Activated CD8-positive, alpha-beta memory T cell treated with anti-CD3 and anti-CD28 coated beads for 48 hours (primary cell): ENCODE measurements at places on chromosomes 13 and 19.

DNA sequence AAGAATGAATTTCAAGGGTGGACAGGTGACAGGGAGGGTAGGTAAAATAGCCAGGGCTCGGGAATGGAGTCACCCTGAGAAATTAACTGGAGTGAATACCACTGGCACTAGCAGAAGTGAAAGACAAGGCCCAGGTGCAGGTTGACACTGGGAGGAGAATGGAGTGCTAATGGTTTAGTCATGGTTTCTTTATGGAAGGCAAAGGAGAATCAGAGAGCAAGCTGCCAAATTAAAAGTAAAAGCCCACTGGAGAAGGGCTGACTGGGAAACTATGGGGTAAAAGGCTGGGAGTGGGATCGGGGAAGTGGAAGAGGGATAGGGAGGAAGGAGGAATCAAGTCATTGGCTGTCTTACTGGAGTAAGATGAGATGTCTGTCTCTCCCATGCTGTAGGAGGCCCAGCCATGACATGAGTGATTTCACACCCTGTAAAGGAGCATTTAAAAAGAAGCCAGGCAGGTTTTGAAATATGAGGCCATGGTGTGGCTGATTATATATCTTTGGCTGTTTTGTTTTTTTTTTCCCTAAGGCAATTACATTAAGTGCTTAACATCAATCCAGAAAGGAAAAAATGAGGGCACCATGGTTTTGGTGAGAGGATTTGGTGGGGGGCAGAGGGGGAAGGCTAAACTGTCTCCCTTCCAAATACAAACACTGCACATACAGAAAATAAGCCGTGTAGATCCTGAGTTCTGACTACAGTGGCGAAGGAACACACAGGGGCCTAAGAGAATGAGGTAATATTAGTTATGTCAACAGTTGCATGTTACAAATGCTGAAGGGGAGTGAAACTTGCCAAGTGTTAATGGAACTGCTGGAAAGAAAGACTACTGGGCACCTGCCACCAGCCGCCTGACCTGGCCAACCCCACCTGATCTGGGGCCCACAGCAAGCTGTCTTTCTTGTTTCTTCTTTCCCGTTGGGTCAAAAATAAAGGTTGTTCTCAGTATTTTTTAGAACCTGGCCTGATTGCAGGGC is 183.5 kb upstream of the TSC22D1 start:
- no peak for DNase-seq

GRCh38 chr13:49346460-49346859 is 97.4 kb downstream of the CAB39L start:
- no peak for DNase-seq

DNA sequence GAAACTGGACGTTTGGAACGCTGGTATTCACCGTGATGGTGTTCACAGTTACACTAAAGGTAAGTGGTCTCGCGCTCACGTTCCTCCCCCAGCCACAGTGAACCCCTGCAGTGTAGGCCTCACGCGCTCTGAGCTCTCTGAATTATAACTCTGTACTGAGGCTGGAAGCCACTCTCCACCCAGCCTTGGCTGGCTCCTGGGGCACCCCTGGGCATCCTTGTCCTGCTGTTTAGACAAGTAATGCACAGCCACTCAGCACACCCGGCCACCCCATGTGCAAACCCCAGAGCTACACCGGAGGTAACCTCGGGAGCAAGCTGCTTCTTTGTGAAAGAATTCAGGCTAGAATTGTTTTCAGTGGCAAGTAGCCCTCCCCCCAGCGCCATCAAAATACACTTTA is 97.3 kb upstream of the MCF2L start:
- DNase-seq: no peak

- no peak for DNase-seq
Observed at GRCh38 chr13:111403266-111403665, 82.8 kb downstream of the TEX29 start.

DNA sequence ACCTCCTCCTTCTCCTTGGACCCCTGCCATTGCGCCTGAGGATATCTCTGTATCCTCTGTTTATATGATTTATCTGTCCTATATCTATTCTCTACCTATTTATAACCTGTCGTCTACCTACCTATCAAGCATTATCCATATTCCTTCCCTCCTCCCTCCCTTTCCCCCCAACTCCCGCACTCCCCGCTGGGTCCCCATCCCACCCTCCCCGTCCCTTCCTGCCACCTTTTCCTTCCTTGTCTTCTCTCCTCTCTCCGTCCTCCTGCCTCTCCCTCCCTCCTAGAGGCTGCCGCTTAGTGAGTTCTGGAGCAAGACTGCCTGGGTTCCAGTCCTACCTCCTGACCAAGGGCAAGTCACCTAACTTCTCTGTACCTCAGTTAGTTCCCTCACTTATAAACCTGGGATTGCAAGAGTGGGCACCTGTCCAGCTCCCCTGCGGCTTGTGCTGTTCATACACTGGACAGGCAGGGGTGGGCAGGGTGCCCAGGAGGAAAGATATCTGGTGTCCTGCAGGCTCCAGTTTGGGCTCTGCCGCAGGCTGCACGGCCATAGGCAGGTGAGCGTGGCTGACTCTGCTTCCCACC is 16.1 kb downstream of the TTYH1 start:
- DNase-seq: no peak

- no peak for DNase-seq
Observed at GRCh38 chr13:33908116-33908515, 90.2 kb downstream of the RFC3 start.

DNA sequence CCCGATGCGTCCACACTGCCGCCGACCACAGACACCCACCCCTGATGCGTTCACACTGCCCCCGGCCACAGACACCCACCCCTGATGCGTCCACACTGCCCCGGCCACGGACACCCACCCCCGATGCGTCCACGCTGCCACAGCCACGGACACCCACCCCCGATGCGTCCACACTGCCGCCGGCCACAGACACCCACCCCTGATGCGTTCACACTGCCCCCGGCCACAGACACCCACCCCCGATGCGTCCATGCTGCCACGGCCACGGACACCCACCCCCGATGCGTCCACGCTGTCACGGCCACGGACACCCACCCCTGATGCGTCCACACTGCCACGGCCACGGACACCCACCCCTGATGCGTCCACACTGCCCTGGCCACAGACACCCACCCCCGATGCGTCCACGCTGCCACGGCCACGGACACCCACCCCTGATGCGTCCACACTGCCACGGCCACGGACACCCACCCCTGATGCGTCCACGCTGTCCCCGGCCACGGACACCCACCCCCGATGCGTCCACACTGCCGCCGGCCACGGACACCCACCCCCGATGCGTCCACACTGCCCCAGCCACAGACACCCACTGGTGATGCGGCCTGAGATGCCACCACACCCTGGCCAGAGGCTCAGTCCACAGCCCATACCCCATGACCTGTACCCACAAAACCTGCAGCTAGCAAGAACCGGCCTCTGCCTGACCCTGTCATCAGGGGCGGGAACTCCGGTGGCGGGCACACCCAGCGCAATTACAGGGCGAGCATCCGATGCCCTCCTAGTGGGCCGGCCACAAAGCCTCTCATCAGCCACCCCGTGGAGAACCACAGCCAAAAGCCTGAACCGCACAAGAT is 28.4 kb downstream of the RASA3 start:
- no peak for DNase-seq

DNA sequence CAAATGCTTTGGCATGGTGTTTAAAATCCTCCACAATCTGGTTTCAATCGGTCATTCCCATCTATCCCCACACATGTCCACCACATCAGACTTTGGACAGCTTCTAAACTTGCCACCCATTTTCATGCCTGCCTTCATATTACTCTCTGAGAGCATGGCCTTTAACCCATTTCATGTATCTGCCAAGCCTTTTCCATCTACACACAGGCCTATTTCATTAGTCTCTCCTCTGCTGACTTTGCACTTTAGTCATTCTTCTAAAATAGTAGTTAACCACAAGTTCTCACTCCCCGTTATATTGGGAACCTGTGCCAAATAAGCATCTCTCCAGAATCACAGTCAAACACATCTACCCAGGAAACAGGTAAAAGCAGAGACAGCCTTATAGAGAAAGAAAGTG is 142.2 kb downstream of the MZT1 start:
- DNase-seq: no peak

DNA sequence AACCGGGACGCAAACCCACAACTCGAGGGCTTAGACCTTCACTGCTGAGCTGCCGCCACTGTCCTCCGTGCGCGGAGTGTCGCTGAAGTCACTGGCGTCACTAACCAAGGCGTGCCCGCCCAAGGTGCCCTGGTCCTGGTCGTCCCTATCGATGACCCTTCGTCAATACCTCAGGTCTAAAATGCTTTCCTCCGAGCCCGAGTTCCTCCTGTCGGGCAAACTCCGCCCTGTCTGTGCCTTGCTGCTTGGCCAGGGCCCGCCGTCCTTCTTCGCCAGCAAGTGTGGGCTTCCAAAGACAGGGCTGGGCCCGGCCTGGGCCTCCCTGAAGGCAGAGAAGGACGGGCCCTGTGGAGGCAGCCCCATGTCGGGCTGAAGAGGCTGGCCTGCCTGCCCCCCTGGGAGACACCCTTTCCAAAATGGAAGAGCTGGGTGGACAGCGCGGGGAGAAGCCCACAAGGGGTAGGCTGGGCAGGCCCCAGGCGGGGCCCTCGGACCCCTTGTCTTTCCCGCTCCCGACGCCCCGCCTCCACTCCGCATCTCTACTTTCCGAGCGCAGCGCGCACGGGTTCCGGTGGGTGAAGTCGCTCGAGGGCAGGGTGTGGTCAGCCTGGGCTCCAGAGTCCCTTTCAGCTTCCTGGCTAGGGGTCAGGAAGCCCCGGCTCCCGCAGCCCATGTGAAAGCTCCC is 13.4 kb downstream of the RB1 start:
- DNase-seq: no peak

GRCh38 chr13:98539666-98540065 is 37.2 kb downstream of the STK24 start:
- no peak for DNase-seq

- DNase-seq: no peak
Observed at GRCh38 chr13:104461049-104461448, 1394.8 kb upstream of the SLC10A2 start.

DNA sequence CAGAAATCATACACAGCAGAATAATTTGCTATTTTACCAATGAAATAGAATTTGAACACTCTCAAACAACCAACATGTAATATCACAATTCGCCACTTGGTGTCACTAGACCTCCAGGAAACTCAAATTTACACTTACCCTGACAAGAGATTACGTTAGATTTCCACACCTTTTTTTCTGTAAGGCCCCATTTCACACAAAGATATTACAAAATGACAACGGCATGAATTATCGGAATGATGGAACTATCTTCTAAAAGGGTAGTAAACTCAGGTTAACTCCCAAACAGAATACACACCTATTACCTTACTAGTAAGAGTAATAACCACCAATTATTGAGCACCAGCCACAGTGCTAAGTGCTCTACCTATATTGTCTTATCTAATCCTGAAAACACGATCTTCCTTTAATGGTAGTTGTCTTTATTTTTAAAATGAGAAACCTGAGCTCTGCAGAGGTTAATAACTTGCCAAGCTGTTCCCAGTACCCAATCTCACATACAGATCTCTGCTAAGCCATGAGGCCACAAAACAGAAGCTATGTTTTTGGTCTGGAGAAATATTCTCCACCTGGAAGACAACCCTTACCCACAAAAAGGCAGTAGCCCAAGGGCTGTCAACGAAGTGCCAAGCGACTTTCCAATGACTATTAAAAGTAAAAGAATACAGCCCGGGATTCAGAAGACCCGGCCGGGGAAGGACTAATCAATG is 152.4 kb downstream of the DCLK1 start:
- DNase-seq: no peak

DNA sequence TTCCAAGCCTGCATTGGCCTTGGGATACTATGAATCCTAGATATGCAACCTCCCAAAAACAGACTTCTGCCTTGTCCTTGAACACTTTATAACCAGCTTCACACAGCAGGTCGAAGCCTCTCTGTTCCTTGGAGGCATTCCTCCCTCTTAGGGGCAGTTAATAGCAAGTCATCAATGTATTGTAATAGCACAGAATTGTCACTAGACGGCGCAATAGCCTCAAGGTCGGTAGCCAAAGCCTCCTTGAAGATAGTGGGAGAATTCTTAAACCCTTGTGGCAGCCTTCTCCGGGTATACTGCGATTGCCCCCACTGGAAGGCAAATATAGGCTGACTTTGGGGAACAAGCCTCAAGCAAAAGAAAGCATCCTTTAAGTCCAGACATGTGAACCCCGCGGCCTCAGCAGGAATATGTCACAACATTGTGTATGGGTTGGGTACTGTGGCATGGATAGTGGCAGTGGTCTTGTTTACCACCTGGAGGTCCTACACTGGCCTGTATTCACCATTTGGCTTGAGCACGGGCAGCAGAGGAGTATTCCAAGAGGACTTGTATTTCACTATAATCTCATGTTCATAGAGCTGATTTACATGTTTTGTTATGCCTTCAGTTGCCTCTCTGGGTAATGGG is 61.1 kb downstream of the ZNF431 start:
- DNase-seq: no peak

GRCh38 chr13:20610006-20610405 is 43.0 kb downstream of the IFT88 start:
- DNase-seq: no peak

DNA sequence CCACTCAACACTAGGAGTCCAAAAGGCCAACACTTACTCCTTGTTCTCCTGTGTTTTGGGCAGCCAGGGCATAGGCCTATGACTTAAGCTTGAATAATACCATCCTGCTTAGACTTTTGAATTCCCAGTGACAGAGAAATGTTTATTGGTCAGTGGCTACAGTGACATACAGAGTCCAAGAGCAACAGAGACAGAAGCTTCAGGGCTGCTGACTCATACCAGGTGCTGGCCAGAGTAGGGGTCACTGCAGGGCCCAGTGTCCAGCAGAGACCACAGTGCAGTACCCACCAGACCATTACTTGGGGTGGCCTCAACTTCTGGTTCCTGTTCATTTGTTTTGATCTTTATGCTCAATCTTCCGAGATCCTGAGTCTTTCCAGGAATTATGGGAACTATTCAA is 6.0 kb upstream of the FREM2 start:
- no peak for DNase-seq

- DNase-seq: no peak
Observed at GRCh38 chr19:16038196-16038695, 38.0 kb upstream of the TPM4 start.

DNA sequence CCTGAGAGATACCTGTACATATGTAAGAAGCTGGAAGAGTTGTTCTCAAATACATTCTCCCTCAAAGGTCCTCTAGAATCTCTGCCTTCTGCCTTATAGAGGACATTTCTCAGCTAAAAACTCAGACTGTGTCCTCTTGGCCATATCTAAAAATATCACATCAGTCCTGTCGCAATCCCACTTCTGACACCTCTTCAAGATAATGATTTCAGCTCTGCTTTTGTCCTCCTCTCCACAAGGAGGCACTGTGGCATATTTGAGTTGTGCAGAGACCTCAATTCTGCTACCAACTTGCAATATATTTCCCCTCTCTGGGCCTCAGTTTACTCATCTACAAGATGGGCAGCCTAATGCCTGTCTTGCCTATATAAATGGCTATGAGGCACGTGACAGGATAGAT is 16.6 kb downstream of the ADAMTS10 start:
- no peak for DNase-seq

GRCh38 chr19:31350033-31350692 is 927 bp upstream of the TSHZ3 start:
- DNase-seq: no peak

- no peak for DNase-seq
Observed at GRCh38 chr13:65724226-65724625, 1505.9 kb downstream of the PCDH9 start.
